ENCODE measurements at places on chromosomes 3 and 15. TPM values are rescaled to one million over a fixed set of nuclear protein-coding genes. Genes with fewer than 3 reads are reported as not detected.

Gene FBXO40
- total RNA-seq: not detected

DNA sequence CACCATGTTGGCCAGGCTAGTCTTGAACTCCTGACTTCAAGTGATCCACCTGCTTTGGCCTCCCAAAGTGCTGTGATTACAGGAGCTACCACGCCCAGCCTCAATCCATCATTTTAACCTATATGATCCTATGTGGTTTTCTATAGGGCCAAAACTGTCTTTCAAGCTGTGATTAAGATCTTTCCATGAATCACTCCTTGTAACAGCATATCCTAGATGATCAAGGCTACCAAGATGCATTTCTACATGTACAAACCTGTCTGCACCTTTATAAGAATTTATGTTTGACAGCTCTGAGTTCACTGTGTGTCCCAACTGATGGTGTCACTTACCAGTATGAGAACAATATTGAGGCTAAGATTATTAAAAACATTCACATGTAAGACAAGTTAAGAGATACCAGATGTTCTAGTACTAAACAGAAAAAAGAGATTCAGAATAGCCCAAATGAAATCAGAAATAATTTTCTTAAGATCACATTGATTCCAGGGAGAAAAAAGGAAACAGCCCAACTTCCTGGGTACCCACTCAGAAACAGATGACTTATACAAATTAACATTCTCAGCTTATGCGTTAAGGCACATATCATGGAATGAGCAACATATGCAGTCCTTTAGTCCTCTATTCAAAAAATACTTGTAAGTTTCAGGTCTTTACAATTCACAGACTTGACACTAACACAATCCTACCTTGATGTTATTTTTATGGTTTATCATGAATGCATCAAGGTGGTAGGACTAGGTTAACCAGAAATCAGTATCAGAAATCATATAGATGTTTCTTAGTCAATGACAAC lies 24.8 kb upstream of the PPIB start:
- no peak for DNase-seq

DNA sequence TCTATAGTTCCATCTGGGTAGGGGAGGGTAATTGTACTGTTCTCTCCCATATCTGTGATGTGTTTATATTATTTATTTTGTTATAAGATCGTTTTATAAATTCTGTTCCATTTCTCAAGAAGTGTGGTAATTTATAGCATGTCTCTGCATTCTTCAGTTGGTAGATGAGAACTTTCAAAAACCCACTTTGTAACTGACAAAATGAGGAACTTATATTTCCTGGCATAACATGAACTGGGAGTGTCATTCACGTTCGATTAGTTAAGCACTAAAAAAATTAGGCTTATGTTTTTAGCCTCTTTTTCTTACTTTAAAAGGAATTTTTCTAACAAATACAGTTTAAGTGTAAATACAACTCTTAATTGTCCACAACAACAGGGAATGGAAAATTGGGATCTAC lies 230.8 kb downstream of the CGGBP1 start:
- DNase-seq: no peak

Gene GABRR3
- not detected for total RNA-seq

GRCh38 chr3:9239680-9240079 lies 9.8 kb downstream of the SRGAP3 start:
- DNase-seq: no peak

DNA sequence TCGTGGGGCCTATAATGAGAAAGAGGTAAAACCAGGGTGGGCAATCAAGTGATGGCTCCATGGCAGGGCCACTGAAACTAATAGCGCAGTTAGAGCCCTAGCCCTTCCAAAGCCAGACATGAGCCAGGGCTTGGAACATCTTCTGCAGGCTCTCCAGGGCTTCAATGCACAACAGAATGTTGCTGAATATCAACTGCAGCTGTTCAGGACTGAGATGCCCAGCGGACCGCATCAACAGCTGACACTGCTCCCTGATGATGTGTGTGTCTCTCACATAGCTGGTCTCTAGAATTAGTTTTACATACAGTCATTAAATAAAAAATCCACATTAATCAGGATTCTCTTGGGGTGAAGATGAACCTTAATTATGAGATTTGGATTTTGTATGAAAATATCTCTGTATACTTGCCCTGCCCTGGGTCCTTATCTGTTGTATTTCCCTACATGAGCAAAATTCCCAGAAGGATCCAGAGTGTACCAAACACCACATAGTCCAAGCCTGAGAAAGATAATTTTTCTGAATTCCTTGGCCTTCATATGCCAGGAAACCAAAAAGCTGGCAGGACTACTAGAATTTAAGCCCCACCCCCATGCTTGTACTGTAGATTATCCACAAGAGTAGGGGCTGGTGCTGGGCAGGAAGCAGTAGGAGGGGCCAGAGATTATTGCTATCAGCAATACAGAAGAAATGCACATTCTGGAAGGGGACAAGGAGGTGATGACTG lies 7.7 kb upstream of the GOLGB1 start:
- DNase-seq: no peak

DNA sequence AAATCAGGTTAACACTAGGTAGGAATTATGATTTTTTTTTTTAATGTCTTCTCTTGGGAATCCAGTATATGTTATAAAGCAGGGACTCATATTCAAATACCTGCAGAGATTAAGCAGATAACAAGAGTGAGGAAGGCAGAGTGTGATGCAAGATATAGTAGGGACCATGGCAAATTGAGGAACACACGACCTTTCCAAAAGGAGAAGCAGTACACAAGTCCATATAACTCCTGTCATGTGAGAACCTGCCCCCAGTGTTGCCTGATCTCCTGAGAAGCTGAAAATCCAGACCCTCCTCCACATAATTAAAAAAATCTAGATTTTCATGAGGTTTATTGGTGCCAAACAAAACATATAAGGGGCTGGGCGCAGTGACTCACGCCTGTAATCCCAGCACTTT lies 3.6 kb downstream of the RFC4 start:
- no peak for DNase-seq

DNA sequence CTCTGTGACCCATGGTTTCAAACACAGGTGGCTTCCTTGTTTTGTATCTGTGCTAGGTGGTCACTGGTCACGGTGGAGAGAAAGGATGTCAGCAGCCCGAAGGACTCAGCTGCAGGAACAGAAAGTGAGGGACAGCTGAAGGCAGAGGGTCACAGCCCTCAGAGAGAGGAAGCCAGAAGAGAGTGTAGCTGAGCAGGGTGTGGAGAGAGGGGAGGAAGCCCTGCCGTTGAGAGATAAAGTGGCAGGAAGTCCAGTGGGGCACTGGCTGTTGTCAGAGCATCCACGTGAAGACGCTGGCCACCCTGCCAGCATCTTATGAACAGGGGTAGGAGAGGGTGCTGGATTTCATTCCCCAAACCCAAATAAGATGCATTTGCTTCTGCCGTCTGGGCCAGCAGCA lies 36.9 kb downstream of the LIMD1 start:
- DNase-seq: peak; percentile 49

All from activated CD8-positive, alpha-beta memory T cell treated with anti-CD3 and anti-CD28 coated beads, Interleukin-2, amount 10 ng/mL, durations not matched to agents 7 days and 5 days (primary cell).